ENCODE measurements at places on chromosomes 7 and 10. TPM values are rescaled to one million over a fixed set of nuclear protein-coding genes. Genes with fewer than 3 reads are reported as not detected.

PLEKHS1 gene
- not detected for total RNA-seq

DNA sequence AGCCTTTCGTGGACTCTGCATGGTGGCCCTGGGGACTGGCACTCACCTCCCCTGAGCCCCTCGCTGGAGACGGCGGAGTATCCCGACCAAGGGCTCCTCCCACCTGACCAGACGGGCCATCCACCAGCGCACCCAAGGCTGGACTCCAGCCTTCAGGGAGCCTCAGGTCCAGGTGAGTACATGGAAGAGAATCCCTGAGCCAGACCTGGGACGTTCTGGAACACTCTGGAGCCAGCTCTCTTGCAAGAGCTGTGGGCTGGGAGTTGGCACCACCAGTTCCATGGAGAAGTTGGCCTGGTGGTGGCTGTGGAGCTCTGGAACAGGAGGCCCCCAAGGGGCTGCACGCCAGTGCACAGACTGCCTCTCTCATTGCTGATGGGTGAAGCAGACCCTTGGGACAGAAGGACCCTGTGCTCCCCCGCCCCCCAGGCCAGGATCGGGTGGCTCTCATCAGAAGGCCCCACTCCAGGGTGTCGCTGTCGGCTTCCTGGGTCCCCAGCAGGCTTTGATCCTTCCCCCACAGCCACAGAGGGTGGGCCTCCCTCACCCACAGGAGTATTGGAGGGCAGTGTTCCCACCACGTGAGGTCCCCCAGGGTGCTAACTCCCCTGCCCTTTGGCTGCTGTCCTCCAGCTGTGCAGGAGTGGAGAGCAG, 189.9 kb downstream of the EBF3 start:
- no peak overlapping the region for H3K4me3 ChIP-seq
- DNase-seq = no peak

DNA sequence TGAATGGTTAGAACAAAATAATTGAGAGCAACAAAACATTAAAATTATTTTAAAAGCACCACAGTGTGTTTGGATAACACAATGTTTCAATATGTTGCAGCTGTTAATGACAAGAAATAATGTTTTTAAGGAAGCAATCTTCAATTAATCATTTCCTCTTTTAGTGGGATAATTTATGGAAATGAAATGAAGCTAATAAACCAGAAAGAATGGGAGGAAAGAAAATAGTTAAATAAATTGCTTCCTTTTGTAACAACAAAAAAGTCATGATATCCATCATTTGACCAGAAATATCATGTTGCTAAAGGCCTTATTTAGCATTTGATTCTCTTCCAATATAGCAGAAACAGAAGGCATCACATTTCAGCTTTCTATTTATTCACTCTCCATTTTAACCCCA, 224.5 kb downstream of the SEMA3A start:
- no peaks in the 10 kb centered on the region for H3K4me1 ChIP-seq
- no peak overlapping the region for H3K27ac ChIP-seq
- H3K36me3 ChIP-seq = no peaks in the 10 kb centered on the region
- no peak for DNase-seq
- H3K27me3 ChIP-seq = no peaks in the 10 kb centered on the region
- H3K4me3 ChIP-seq = no peak overlapping the region

USP54 gene
- 172 TPM for total RNA-seq

DNA sequence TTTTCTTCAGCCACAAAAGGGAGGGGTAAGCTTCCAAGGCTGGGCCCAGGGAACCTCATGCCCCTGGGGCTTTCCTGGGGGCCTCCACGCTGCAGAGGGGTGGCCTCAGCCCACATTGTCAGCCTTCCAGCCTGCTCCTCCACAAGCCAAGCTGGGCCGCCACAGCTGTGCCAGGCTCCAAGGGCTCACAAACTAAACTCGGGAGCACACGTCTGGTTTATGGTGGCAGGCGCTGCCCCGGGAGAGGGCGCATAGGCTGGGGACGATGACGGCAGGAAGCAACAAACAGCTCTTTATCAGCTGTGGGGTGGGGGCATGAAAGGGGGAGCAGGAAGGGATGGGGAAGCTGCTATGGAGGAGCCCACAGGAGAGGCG, 6.3 kb upstream of the CDH23 start:
- no peak overlapping the region for H3K4me3 ChIP-seq
- peak; percentile 11 for DNase-seq
- H3K27me3 ChIP-seq = no peaks in the 10 kb centered on the region
- H3K27ac ChIP-seq = no peak overlapping the region
- no peaks in the 10 kb centered on the region for H3K36me3 ChIP-seq

GRCh38 chr10:132136097-132136521, 50.6 kb upstream of the DPYSL4 start:
- H3K27ac ChIP-seq = no peak overlapping the region
- no peaks in the 10 kb centered on the region for H3K4me1 ChIP-seq
- no peak overlapping the region for H3K4me3 ChIP-seq
- no peak for DNase-seq

- H3K27ac ChIP-seq = no peak overlapping the region
- no peaks in the 10 kb centered on the region for H3K27me3 ChIP-seq
- H3K4me1 ChIP-seq = no peaks in the 10 kb centered on the region
- no peak overlapping the region for H3K4me3 ChIP-seq
These were observed 107.2 kb upstream of the STEAP1B start for GRCh38 chr7:22607180-22607579.

DNA sequence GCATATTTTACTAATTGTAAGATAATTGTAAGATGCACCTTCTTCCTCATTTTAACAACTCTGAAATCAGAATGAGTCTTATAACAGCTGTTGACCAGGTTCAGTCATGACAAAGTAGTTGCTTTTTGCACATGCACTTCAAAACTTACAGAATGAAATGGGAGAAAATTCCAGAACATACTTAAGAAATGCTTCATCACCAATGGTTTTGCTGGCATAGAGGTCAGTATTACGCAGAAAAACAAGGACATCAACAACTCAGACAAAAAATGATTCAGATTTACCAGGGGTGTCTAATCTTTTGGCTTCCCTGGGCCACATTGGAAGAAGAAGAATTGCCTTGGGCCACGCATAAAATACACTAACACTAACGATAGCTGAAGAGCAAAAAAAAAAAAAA, 13.3 kb downstream of the COL28A1 start:
- DNase-seq = no peak
- H3K27me3 ChIP-seq = no peaks in the 10 kb centered on the region
- no peak overlapping the region for H3K27ac ChIP-seq
- no peaks in the 10 kb centered on the region for H3K4me1 ChIP-seq

DNA sequence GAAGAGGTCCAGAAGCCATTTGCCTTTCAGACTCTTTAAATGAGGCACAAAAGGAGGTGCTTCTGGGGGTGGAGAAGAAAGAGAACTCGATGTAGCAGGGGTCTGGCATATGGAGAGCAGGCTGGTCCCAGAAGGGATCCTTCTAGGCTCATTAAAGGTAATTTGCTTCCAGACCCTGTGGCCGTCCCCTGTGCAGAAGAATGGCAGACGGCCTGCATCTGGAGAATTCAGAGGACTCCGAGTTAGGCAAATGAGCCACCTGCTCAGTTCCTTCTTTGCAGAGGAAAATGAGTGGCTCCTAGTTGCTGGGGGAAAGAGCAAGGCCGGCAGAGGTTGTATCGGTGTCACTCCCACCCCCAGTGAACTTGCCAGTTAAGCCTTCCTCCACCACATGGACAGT, 73.8 kb upstream of the FAM180A start:
- no peak for DNase-seq
- H3K36me3 ChIP-seq = no peaks in the 10 kb centered on the region
- H3K27ac ChIP-seq = no peak overlapping the region
- no peaks in the 10 kb centered on the region for H3K27me3 ChIP-seq
- no peak overlapping the region for H3K4me3 ChIP-seq

GRCh38 chr10:79482741-79483140, 29.6 kb upstream of the EIF5AL1 start:
- H3K27ac ChIP-seq = no peak overlapping the region
- H3K27me3 ChIP-seq = no peaks in the 10 kb centered on the region
- H3K36me3 ChIP-seq = no peaks in the 10 kb centered on the region
- peaks cover 2% of the 10 kb centered on the region for H3K4me1 ChIP-seq
- no peak overlapping the region for H3K4me3 ChIP-seq

DNA sequence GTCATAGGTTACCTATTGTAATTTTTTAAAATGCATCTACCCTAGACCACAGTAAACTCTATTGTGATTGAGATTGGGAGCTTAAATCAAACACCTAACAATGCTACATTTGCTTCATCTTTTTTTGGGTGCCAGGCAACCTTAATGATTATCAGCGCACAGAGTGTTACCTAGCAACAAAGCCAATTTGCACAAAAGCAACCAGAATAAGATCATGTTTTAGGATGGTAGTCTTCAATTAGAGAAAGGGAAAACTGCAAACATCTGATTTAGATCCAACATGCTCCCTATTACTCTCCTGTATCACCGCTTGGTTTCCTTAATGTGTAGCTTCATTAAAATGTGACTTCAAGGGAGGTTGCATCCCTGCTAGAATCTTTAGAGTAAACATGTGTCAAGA, 226.9 kb downstream of the ABCA13 start:
- H3K36me3 ChIP-seq = no peaks in the 10 kb centered on the region
- H3K27ac ChIP-seq = no peak overlapping the region
- no peak for DNase-seq
- no peaks in the 10 kb centered on the region for H3K4me1 ChIP-seq
- no peak overlapping the region for H3K4me3 ChIP-seq
- H3K27me3 ChIP-seq = no peaks in the 10 kb centered on the region

SVIL gene
- 94.7 TPM for total RNA-seq

POLR2J2 gene
- not detected for total RNA-seq

DNA sequence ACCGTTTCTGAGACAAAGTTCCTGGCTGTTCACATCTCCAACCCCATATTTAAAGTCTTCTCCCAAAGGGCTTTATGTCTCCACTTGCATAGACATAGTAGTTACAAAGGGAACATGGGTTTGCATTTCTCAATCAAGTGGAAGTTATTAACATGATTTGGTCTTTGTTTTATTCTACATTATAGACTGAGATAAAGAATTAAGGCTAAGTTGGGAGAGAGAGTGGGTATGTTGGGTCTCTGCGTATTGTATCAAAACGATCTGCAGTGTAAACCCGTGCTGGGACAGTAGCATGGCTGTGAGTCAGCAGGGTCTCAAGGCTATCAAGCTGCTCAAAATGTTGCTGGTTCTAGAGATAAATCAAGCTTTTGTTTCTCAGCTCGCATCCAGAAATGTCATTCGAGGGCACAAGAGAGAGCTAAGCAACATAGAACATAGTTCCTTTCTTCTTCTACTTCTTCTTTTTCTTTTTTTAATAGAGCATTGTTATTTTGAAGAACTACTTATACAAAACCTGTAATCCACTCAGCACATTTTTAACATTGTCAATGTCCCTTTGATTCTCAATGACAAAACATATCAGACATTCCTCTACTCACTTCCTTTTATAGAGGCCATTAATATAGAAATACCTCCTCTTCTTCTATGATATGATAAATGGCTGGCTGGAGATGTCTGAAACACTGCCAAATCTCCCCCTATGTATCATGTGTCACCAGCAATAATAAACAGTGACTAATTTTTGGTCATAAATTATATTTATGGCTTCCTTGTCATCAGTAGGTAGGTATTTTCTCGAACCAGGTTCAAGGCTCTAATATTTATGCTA, 34.5 kb upstream of the RHOBTB1 start:
- no peak overlapping the region for H3K4me3 ChIP-seq
- H3K4me1 ChIP-seq = no peaks in the 10 kb centered on the region
- H3K27ac ChIP-seq = no peak overlapping the region
- no peak for DNase-seq
- no peaks in the 10 kb centered on the region for H3K36me3 ChIP-seq

SLC13A1 gene
- not detected for total RNA-seq

- no peaks in the 10 kb centered on the region for H3K27me3 ChIP-seq
- H3K4me3 ChIP-seq = no peak overlapping the region
- peaks cover 18% of the 10 kb centered on the region for H3K4me1 ChIP-seq
- DNase-seq = peak; percentile 59
- H3K27ac ChIP-seq = peak overlapping the region; percentile 84
These were observed 79.3 kb downstream of the JCAD start for GRCh38 chr10:29980084-29980483.

DNA sequence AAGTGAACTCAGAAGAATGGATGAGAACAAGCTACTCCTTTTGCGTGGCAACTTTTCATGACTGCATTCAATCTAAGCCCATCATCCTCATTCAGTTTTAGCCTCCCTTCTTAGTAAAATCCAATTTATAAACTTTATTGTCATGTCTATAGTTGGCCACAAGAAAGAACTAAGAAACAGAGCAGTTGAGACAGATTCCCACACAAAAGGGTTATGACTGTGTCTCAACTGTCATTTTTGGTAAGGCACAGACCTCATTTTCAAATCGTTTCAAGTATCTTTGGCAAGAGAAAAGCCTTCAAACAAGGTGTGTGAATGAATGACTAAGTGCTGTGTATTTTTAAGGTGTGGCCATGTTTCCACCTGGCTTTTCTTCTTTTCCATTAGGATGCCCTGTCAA, 84.2 kb upstream of the CREB5 start:
- no peaks in the 10 kb centered on the region for H3K4me1 ChIP-seq
- no peaks in the 10 kb centered on the region for H3K27me3 ChIP-seq
- H3K4me3 ChIP-seq = no peak overlapping the region
- DNase-seq = no peak

CYP2C18 gene
- total RNA-seq = not detected

XRCC2 gene
- total RNA-seq = 0.11 TPM

FAM237B gene
- not detected for total RNA-seq

DNA sequence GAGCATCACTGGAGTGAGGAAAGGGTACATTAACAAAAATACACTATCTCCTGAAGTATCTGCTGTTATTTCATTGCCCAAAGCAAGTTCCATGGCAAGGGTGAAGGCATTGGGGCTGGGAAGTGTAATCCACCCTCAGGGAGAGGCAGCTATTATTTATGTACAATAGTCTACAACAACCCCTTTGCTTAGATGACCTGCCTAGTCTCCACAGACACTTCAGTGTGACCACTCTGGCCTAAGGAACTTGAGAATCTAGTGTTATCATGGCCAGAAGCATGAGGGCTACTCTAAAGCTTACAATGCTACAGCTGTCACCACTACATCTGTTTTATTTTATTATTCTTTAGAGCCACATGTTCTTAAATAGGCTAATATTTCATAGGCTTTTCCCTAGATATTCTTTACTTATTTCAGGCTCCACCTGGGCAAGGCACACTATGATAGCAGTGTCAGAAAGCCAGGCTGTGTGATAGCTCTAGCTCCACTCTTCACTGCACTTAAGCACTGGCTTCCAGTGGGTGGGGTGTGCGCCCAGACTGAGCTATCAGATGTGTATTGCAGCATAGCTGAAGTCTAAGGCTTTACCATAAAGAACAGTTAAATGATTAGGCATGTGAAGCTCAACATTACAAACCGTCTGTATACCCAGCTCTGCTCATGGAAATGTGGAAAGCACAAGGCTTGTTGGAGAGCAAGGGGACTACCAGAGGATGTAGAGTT, 117.0 kb upstream of the CCDC6 start:
- H3K4me1 ChIP-seq = no peaks in the 10 kb centered on the region
- no peaks in the 10 kb centered on the region for H3K36me3 ChIP-seq
- H3K4me3 ChIP-seq = no peak overlapping the region
- H3K27me3 ChIP-seq = no peaks in the 10 kb centered on the region
- DNase-seq = no peak
- H3K27ac ChIP-seq = no peak overlapping the region

DNA sequence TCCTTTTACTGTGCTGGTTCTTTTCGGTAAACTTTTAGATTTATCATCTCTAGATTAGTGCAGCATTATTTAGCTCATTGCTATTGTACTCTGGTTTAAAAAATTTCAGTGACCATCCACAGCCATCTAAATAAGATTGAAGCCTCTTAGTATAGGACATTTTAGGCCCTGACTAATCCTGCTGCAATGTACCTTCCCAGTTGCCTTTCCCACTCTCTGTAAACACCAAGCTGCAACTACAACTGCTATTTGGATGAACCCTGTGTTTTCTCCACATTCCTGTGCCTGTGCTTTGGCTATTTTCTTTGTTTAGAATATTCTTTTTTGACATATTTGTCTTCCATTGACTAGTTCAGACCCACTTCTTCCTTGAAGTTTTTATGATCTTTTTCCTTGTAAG, 314.6 kb downstream of the AUTS2 start:
- H3K4me1 ChIP-seq = no peaks in the 10 kb centered on the region
- no peak overlapping the region for H3K4me3 ChIP-seq
- no peak overlapping the region for H3K27ac ChIP-seq
- no peak for DNase-seq
- H3K36me3 ChIP-seq = no peaks in the 10 kb centered on the region
